ENCODE measurements at places on chromosomes 11 and 22.
A peak's percentile ranks its signal among the peaks of the same experiment; 100 is the strongest.

DNA sequence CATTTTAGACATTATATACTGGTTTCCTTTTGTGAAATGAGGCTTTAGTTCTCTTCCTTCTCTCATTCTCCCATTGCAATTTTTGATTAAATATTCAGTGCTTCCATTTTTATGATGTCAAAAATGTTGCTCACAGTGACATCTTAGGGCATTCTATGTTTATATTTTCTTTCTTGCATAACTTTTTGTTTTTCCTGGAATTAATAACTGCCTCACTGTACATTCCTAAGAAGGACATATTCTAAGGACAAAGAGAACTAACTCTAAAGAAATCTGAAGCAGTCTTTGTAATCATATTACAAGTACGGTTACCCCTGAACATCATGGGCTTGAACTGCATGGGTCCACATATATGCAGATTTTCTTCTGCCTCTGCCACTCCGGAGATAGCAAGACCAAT lies 25.8 kb upstream of the P2RY6 start:
- DNase-seq, result no peak

DNA sequence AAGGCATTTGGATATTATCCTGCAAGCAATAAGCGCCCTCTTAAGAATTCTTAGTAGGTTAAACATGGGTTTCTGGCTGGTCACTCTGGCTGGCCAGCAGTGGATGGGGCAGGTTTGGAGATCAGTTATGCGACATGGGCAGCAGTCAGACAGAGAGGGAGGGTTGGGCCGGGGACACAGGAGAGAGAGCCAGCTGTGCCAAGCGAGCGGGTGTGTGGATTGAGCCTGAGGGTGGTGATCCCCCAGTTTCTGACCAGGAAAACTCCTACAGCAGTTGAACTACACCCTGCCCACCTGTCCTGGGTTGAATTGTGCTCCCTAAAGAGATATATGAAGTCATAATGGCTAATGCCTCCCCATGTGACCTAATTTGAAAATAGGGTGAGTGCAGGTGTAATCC lies 671.2 kb downstream of the TBC1D22A start:
- DNase-seq, result no peak

DNA sequence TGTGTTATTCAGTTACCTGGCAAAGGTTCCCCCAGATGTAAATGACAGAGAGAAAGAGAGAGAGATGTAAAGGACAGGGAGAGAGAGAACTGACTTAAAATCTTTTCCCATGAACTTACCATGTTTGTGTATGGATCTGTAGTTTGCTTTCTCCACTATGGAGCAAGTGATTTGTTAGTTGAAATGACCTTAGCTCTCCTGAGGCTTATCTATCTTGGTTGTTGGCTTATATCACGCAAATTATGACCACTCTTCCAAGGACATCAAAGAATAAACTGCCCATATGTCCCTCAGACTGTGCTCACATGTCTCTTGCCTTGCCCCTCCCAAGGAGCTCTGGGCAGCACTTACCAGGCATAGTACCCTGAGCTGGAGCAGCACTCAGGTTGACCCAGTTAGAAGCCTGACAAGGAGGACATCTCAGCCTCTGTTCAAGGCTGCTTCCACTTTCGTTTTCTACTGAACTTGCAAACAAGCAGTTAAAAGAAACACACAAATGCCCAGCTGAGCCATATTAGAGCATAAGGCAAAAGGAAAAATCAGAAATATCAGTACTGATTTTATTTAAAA lies 95.3 kb upstream of the RCN1 start:
- peak; percentile 5 for DNase-seq

DNA sequence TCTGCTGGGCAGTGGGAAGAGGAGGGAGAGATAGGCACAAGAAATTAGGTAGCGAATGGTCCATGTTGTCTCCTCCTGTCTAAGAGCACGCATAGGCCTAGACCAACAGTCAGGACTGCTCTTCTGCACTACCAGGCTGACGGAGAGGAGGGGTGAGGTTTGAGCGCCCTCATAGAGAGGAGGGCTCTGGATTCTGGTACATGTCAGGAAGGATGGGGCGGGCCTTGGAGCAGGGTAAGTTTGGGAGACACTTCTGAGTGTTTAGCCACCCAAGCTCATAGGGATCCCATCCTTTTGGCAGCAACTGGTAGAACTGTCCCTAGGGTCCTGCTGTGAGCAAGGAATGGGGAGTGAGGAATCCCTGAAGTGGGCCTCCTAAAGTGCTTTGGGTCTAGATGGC lies 60.4 kb downstream of the KCNC1 start:
- DNase-seq, result no peak

DNA sequence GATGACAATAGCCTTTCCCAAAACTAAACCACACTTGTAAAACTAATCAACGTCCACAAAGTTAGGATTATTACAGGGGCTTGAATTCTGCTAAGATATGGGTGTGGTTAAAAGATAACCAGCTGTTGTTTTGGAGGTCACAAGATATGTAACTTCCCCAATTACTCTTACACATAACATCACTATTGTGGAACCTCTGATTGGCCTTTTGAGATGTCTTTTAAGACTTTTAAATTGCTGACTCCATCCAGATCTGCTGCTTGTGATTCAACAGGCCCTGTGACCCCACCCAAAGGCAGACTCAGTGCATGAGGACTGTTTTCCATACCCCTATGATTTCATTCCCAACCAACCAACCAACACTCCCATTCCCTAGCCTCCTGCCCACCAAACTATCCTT lies 893.9 kb downstream of the OPCML start:
- DNase-seq, result no peak

- DNase-seq, result no peak
Measured at GRCh38 chr22:31904651-31905050, 39.7 kb upstream of the YWHAH start.

DNA sequence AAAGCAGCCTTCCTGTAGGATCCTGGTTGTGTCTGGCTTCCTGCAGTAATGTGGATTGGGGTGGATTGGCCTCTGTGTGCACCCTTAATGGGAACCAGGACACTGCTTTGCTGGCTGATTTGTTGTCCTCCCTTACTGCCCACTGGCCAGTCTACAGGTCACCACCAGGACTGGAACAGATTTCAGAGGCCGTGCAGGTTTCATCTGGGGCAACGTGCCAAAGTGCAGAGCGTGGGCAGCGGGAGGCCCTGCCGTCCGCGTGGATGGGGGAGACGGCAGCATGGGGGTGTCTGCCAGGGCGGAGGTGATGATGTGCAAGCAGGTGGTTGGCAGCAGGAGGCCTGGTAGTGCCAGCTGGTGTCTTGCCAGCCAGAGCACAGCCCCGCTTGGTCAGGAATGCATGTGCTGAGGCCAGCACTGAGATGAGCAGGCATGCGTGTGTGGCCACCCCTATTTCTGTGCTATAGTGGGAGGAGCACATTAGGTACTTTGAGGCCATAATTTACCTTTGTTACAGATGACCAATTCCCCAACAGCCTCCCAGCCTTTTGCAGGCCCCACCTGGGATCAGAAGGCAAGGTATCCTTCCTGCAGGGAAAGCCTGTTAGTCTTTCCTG lies 24.3 kb downstream of the BCR start:
- no peak for DNase-seq

GRCh38 chr11:79668575-79668974 lies 227.7 kb upstream of the TENM4 start:
- no peak for DNase-seq

DNA sequence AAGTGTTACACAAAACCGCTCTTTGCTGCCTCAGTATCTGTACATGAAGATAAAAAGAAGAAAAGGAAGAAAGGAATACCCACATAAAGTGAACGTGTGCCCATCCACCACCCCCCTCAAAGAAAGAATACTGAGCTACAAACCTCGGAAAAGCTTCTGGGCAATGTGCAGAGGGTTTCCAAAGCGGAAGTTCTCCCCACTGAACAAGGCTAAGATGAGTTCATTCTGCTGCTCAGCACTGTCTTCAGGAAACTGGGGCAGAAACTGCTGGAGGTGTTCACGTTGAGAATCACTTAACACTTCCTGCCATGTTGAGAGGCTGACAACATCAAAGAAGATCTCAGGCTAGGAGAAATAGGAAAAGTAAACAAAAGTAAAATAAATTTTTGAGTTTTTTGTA lies 6.9 kb downstream of the NFRKB start:
- DNase-seq, result no peak

GRCh38 chr11:134374891-134375550 lies 37.0 kb downstream of the B3GAT1 start:
- DNase-seq, result no peak

- DNase-seq, result no peak
Measured at GRCh38 chr11:134022748-134023147, 46.1 kb upstream of the JAM3 start.

GRCh38 chr11:61817471-61818202 lies 834 bp upstream of the FADS1 start:
- no peak for DNase-seq

- no peak for DNase-seq
Measured at GRCh38 chr11:119445850-119446249, 22.9 kb upstream of the THY1 start.

DNA sequence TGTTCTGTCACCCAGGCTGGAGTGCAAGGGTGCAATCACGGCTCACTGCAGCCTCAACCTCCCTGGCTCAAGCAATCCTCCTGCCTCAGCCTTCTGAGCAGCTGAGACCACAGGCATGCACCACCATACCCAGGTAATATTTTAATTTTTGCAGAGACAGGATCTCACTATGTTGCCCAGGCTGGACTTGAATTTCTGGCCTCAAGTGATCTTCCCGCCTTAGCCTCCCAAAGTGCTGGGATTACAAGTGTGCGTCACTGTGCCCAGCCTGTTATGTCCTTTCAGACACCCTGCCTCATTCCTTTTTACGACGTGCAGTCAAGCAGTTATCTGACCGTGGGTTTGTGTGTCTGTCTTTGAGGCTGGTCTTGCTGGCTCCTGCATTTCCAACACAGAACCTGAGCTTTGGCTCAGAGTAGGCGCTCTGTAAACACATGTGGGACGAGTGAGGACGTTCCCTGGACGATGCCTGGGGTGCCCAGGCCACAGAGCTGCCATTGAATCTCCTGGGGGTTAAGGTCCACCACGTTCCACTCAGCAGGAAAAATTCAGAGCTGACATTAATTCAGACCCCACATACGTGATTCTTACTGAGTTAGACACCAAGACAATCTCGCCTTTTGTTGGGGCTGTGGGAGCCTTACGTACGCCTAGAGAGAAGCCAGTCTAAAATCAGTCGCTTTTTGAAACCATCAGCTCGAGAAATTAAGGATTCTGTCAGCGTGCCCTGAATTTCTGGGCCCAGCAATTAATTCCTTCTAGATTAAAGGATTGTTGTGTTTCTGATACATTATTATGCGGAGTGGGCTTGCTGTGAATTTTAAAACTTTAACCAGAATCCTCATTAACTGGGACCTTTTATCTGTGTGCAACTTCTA lies 21.5 kb upstream of the EMID1 start:
- DNase-seq, result no peak

- DNase-seq, result no peak
Measured at GRCh38 chr11:76670485-76671236, at the start of gene LRRC32. Gene LRRC32 (minus strand): TSS chr11:76670747. CDS start chr11:76665954, 4,793 bp downstream.

DNA sequence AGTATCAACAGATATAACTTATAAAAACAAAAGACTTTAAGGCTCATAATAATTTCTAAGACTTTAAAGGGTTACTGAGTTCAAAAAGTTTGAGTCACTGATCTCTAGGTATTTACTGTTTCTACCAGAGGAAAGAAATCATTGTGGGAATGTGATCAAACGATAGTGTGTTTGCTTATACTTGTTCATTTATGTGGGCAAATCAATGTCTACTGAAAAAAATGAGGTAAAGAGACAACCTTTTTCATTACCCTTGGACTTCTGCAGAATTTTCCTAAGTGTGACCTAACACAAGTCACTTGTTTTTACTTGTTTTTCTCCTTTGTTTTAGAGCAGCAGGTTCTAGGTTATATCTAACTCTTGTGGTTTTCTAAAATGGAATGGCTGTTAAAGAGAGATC lies 65.4 kb downstream of the PRR5L start:
- no peak for DNase-seq

- no peak for DNase-seq
Measured at GRCh38 chr11:21160140-21160539, 490.8 kb downstream of the NELL1 start.

DNA sequence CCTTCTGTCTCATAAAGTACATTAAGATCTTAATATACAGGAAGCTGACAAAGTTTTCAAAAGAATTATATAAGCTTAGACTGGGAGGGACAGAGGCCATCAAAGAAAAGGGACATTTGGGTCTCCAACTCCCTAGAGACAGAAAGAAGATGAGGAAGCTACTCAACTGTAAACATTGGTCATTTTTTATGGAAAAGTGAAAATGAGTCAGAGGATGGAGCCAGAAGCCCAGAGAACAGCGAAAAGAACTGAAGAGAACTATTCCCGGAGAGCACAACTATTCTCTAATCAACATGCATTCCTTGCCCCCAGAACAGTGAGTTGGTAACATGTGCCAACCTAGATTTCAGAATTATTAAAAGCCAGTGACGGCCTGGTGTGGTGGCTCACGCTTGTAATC lies 779.3 kb downstream of the DLG2 start:
- no peak for DNase-seq

DNA sequence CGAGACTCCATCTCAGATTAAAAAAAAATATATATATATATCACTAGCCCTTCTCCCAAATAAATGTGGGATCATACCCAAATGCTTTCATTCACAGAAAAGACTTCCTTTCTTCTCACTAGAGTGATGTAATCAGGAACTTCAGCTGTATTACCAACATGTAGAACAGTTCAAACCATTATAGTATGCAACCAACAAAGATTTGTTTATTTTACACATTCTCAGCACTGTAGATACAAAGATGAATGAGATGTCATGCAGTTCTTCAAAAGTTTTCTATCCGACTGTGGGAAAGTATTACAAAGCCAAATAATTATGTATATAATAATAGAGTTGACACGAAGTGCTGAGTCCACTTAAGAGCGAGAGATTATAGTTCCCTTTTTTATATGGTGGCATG lies 22.2 kb upstream of the ZNF143 start:
- DNase-seq, result no peak

DNA sequence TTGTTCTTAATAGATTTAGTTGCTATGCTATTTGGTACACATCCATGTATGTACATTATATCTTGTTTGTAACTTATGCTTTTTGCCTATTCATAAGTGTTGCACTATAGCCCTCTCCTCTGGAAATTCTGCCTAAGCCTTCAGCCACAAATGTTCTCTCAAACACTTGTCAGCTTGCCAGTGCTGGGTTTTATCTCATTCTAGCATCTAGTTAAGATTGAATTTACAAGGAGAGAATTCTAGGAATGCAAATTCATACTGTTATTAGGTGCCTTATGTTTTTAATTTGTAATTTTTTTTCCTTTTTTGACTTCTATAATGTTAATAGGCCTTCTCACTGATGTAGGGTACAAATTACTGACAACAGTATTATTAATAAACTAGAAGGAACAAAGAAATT lies 14.6 kb upstream of the CTSC start:
- peak; percentile 43 for DNase-seq

- DNase-seq, result no peak
Measured at GRCh38 chr22:30893434-30894370, 74.9 kb downstream of the MORC2 start.

DNA sequence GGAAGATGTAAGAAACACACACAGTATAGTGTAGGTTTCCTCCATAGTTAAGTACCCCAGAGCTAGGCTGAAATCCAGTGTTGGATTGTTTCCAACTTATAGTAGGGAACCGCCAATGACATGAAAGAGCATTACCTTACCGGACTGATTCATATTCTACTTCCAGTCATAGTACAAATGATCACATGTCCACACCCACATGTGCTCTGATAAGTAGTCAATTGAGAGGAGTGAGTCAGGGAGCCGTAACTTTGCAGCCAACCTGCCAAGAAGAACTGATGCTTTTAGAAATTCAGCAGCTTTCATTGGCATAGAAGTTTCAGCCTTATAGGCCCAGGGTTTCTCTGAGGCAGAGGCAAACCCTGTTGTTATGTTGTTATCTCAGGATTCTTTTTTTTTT lies 240.6 kb downstream of the ETS1 start:
- no peak for DNase-seq
